HS-27A (cell line): ENCODE measurements at places on chromosomes 12 and 14.

GRCh38 chr12:113643177-113643974 lies 171.7 kb upstream of the LHX5 start:
- DNase-seq = no peak

DNA sequence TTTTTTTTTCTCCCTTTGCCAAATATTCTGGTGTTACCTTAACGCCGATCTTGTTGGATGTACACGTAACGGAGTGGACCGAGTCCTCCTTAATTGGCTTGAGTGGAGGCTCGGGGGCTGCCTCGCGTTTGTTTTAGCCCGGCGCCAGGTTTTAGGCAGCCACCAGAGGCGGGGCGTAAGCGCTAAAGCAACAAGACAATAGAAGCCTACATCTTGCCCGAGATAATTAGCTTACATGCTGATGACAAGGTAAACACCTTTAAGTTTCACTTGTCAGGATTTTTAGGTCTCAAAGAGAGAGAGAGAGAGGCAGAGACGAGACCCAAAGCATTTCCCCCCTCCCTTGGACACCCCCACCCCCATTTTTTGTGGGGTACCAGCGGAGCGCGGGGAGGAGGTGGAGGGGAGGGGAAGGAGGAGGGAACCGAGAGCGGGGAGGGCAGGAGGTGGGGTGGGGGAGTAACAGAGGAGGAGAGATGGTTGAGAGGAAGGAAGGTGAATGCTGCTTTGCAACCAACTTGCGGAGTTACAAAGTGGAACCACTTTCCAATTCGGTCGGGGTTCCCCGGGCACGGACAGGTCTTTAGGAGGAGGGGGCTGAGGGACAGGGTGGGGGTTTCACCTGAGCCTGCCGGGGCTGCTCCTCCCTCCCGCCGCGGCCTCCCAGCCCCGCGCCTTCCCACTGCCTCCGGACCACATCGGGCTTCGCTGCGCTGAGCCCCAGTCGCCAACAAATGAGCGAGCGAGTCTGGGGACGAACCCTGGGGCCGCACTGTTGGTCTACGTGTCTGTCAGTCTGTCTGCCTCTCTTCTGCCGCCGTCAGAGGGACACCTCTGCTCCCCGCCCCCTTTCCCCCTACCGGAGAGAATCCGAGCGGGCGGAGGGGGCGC lies at the start of gene NKX2-1:
NKX2-1 (minus strand) TSS at position 802 of the 891 bp plus-strand sequence; CDS start at position 699, 103 bp downstream.
- DNase-seq = no peak

DNA sequence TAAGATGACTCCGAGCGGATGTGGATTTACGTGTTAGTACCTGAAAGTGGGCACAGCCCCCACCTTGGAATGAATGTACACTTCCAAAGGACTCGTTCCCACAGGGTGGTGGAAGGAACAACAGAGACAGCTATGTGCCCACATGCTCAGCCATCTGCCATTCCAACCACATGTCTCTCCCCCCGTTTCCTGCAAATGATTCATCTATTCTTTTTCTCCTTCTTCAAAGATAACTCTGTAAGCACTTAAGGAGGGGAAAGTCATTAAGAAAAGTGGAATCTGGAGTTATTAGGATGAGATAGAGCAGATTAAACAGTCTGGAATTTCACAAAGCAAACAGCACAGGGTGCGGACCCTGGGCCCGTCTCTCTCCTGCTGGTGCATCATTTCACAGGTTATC lies 18.5 kb upstream of the DUSP6 start:
- no peak for DNase-seq

DNA sequence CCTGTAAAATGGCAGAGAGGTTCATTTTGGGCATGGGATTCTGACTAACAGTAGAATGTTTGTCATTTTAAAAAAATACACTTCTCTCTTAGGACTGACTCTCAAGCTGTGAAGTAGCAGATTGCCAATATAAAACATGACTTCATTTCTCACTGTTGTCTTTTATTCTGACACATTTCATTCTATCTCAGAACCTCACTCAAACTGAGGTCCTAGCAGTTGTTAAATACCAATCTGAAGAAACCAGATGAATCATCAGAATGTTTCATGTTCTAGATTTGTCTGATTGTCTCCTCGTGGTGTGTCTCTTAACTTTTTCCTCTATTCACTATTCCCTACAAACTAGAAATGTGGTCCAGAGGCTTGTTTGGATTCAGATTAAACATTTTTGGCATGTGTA lies 276.5 kb upstream of the NPAS3 start:
- DNase-seq = no peak

- DNase-seq = no peak
These were observed 30.3 kb downstream of the KITLG start for GRCh38 chr12:88549929-88550328.
